Suppressor macrophage (primary cell): ENCODE measurements at places on chromosomes 1 and 21.

GRCh38 chr1:9714257-9714718 lies 62.8 kb downstream of the PIK3CD start:
- no peak for DNase-seq

DNA sequence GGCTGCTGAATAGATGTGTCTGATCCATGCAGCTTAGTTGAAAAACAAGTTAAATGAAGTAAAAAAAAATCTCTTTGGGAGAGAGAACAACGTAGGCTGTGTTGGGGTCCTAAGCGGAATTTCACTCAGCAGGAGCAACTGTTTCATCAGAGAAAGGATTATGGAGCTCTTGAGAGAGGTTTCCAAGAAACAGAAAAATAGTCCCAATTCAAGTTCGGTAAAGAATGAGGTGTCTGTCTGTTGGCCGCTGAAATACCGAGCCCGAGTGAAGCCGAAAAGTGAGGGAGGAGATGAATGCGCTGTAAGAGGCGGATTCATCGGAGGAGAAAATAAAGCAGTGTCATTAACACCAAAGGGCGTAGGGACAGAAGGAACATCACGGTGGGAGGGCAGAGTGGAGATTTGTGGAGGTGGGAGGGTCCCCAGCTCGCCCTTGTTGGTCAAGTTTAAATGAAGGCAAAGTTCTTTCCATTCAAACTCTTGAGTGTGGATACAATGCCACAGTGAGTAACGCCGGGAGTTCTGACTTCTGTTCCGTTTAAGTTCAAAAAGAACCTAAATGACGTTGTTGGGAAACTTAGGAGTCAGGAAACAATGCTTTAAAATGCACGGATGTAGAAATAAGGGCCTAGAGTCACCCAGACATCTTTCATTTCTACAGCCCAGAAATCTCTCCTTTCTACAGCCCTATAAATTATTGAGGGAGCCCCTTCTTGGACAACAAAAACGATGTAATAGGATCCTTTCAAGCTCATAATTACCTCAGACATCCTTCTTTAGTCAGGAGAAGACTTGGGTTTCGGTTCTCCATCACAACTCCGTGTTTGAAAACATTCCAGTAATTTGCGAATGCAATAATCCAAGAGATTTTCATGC lies 15.6 kb upstream of the SLC45A1 start:
- no peak for DNase-seq

DNA sequence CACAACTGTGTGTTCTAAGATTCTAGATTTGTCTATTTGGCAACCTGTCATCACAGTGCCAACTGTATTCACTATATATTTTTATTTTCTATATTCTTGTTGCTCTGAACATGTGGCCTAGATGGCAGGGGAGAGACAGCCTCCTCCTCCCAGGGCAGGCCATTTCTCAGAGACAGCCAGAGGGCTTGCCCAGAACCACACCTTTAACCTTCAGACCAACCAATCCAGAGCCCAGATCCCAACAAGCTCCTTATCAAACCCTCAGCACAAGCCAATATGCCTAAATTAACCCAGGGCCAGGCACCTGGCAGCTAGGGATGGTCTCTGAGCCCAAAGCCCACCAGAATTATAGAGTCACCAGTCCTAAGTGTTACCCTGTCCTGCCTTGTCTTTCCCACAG lies 19.3 kb downstream of the TRIM11 start:
- DNase-seq, result no peak

DNA sequence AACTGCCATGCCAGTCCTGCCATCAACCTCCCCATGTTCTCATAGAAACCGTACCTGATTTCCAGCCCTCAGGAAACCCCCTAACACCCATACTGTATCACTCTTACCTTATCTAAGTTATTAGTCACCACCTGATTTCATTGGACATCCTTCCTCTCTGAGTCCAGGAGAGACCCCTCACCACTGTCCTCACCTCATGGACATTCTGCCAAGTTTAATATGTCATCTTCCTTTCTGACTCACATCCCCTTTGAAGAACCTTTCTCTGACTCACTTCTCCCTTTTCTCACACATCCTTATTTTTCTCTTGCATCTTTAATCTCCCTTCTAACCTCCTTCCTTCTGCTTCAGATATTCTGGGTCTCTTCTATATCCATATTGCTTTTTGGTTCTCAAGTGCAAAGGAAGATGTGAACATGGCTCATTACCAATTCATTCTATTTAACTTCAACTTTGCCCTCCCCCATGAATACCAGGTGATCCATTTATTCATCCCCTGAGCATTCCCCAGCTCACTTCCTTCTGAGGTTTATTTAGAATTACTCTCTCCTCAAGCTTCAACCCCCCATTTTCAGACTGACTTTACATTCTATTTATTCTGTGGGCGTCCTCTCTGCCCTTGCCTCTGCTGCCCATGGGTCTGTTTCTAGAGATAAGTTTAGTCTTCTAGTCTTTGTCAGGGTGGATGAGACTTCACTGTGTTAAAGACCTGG lies 206.8 kb upstream of the ESRRG start:
- no peak for DNase-seq

- DNase-seq, result no peak
Observed at GRCh38 chr1:8202182-8202905, 115.6 kb upstream of the SLC45A1 start.

GRCh38 chr1:9193233-9193625 lies 41.3 kb upstream of the H6PD start:
- no peak for DNase-seq

DNA sequence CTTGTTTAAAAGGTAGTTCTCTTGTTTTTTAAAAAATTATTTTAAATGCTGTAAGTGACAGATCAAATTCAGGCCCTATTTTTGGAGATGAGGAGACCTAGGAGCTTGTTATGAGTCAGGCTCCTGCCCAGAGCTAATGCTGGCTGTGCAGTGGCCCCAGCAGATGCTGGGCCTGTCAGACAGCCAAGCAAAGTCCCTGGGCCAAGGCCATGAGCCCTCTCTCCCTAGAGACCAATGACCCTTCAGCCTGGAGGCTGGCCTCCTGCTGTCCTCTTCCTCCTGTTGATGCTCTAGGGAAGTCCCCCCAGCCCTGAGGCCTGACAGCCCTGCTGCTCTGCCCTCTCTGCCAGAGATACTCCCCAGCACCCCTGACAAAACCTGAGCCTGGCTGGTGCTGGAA lies 128.1 kb upstream of the CTTNBP2NL start:
- DNase-seq, result no peak

GRCh38 chr1:176515310-176515709 lies 52.3 kb downstream of the PAPPA2 start:
- DNase-seq, result no peak

DNA sequence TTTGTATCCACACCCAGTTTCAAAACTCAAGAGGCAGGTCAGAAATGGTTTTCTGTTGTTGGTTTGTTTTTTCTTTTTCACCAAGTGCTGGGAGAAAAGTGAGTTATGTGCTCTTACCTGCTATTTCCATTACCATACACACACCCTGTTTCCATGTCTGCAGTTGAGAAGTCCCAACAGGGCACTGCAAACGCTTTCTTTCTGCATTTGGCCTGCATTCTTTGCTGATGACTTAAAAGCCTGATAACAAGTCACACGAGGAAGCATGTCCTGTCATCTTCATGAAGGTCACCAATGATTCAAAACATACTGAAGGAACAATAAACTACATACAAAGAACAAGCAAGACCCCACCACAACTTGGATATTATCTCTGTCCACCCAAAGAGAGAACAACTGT lies 24.8 kb upstream of the KCNE1 start:
- DNase-seq, result no peak

- DNase-seq, result peak; percentile 25
Observed at GRCh38 chr1:168360151-168361021, 79.7 kb downstream of the TBX19 start.

DNA sequence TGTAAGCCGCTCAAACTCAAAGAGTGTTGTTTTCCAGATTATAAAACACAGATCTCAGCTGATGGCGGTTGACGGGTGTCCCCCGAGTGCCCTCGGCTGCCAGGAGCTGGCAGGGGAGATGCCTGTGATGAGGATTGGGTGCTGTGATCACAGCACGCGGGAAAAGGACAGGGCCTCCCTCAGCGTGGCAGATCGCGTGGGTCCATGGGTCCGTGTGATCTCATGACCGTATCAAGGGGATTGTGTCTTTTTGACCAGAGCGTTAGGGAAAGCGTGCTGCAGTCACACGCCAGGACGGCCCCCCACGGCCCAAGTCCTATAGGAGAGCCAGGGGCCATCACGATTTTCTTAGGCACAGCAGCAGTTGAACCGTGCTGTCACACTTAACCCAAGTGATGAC lies 51.9 kb downstream of the PDE9A start:
- DNase-seq, result no peak

DNA sequence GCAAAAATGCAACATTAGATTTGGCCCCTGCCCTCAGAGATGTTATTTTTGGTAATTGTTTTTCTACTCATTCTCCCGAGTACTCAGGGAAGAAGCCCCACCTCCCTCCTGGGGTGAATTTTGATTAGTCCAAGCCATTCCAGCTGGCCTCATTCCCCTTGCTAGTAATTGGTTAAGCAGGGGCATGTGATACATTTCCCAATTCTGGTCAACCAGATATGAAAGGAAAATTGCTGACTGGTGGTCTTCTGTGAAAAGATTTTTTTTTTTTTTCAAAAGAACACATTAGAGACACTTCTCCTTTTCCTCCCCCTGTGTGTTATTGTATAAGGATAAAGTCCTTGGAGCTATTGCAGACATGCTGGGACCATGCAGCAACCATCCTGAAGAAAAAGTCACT lies 71.1 kb upstream of the AKT3 start:
- peak; percentile 66 for DNase-seq

- DNase-seq, result no peak
Observed at GRCh38 chr1:235006132-235006721, 122.4 kb downstream of the TOMM20 start.

- DNase-seq, result no peak
Observed at GRCh38 chr1:53281133-53281532, 42.8 kb upstream of the MAGOH start.

DNA sequence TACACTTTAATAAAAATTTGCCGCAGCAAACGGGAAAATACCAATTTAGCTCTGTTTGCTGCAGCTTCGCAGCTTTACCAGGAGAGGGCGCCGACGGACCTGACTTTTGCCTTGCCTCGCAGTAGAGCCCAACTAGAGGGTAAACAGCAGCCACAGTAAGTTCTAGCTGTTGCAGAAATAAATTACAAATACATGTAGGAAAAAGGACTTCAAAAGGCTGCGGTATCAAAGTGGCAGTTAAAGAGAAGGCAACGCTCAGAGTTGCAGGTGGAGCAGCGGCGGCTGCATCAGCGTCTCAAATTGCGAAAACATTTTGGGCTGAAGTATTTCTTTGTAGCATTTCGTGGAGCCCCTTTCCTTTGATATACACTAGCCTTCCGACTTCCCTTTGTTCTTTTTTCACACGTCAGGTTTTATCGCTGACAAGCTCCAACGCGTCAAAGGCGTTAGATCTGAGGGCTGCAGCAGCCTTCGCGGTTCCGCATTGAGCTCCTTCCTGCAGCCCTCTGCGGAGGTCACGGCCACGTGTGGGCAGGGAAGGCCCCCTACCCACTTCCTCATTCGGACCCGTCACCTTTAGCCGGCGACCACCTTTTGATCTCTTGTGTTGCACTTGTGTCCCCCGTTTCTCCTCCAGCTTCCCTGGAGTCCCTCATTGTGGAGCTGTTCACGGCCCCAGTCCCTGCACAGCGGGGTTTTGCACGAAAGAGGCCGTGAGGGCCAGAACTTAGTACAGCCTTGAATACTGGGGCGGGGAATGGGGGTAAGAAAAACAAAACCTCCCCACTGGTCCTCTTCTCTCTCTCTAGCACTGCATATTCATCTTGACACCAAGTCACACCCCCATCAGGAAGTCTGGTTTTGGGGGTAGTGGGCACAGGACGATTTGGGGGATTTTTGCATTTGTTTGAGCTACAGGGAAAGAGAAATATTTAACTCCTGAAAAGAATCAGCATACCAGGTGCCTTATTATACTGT lies 72.8 kb downstream of the S1PR1 start:
- DNase-seq, result peak; percentile 74

GRCh38 chr1:231162297-231162969 lies 575 bp downstream of the TRIM67 start:
- DNase-seq, result peak; percentile 34

DNA sequence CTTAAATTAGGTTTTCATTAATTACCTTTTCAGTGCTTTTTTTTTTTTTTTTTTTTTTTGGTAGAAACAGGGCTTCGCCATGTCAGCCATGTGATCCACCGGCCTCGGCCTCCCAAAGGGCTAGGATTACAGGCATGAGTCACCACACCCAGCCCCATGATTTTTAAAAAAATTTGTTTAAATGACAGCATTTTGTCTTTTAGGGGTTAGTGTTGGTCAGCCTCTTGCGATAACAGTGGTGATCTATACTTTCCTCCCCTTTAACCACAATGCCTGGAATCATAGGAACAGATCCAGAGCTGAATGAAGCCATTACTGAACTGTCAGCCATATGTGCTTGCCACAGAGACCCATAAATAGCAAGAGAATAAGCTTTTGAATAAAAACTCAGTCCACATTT lies 73.9 kb downstream of the CACHD1 start:
- DNase-seq, result no peak

GRCh38 chr1:65812065-65812464 lies 19.4 kb downstream of the PDE4B start:
- peak; percentile 89 for DNase-seq

GRCh38 chr1:111725192-111725591 lies 14.0 kb downstream of the INKA2 start:
- DNase-seq, result no peak

DNA sequence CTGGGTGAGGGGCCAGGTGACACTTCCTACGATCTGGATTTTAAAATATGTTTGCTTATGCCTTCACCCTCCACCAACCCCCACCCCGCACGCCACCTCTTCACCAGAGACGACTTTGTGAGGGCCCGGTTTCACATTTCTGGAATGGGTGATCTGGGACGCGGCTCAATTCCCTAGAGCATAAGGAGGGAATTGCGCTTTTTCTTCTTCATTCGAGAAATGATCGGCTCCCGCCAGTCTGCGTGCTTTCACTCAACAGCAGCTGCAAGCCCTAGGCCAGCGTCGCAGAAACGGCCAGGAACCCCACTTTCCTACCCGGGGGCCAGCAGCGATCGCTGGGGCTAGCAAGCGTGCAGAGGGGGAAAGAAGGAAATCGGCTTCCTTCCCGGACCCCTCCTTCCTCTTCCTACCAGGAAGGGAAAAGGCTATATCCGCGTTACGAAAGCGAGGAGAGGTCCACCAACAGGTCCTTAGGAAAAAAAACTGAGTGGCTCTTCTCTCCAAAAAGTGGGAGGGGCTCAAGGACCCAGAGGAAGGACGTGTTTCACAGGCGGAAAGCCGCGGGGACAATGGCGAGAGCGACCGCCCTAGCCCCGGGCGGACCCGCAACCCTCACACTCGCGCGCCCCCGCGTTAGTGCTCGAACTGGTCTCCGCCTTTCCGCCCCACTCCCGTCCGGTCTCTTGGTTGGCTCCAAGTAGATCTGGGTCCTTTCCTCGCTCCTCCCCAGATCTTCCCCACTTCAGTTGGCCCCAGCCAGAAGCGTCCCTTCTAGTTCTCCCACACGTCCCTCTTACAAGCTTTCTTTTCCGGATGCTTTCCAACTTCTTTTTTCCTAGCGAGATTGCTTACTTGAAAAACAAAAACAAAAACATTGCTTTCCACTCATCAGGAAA lies 1.1 kb upstream of the ADAMTS1 start:
- DNase-seq, result peak; percentile 9

- DNase-seq, result no peak
Observed at GRCh38 chr1:111486431-111486830, 12.6 kb downstream of the C1orf162 start.
